Mammary microvascular endothelial cell (primary cell): ENCODE measurements at places on chromosomes 5 and 9. TPM values are rescaled to one million over a fixed set of nuclear protein-coding genes. Genes with fewer than 3 reads are reported as not detected.

The PIP5K1B gene
- not detected in 2 replicates for total RNA-seq

The SLC22A5 gene
- 5.0 and 5.5 TPM in 2 replicates for total RNA-seq

The GLDC gene
- total RNA-seq: 2.1 and 2.7 TPM in 2 replicates

The IL9 gene
- not detected in 2 replicates for total RNA-seq

The FIBCD1 gene
- total RNA-seq: not detected in 2 replicates
